A673 (cell line): ENCODE measurements at places on chromosomes 13 and 19.

- no peak for DNase-seq
These were observed 79.8 kb upstream of the NBEA start for GRCh38 chr13:34862311-34862710.

DNA sequence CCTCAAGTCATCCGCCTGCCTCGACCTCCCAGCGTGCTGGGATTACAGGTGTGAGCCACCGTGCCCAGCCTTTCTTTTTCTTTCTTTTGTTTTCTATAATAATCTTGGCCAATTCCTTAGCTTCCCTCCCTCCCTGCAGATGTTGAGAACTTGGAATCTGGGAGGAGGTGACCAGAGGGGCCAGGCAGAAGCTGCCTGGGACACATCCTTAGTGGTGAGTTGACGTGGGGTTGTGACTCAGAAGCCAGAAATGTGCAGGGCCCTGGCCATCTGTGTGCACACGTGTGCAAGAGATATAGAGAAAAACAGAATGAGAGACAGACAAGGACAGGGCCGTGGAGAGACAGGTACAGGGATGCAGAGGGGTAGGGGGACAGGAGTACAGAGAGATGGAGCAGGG is 154.3 kb downstream of the SIPA1L3 start:
- no peak for DNase-seq

GRCh38 chr13:74767050-74767449 is 632.8 kb upstream of the KLF12 start:
- DNase-seq: peak; percentile 5

DNA sequence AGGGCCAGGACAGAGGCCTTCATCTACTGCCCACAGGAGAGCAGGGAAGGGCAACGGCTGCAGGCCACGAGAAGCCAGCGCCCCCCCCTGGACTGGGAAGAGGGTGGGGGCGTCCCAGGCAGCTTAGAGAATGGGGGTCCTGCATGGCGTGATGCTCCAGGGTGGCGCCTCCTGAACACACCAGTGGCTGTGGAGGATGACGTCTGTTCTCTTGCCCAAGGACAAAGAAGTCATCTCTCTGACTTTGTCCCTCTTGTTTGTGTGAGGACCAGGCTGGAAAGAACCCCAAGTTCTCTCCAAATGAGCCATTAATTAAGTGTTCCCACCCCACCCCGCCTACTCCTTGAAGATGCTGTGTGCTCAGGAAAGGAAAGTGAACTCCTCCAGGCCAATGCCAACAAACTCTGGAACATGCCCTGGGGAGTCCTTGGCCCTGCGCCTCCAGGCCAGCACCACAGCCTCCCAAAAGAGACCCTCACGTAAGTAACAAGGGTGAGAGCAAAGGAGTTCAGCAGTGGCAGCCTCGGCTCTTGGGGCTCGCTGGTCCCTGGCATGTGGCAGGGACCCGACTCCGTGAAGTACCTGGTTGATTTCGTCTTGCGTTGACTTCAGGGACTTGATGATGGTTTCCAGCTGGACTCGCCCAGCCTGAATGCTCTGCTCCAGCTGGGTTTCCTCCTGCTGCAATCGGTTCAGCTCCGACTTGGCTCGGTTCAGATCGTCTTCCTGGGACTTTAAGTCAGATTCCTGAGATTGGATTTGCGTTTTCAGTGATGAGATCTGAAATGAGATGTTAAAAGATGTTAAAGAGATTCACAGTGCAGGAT is 68.4 kb downstream of the EPS15L1 start:
- no peak for DNase-seq

- DNase-seq: peak; percentile 48
These were observed 8.3 kb upstream of the SYCN start for GRCh38 chr19:39212375-39212742.

DNA sequence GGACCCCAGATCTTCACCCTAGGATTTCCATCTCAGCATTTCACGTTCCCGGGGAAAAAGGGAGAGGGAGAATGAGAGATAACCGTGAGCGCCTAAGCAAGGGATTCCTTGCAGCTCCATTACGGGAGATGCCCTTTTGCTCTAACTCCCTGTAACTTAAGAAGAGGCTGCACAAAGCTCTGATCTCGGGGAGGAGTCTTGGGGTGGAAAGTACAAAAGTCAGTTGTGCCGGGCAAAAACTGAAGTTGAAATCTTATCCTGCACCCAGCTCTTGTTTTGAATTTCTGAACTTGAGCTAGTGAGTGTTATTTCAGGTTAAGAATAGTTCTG is 256.4 kb upstream of the SOX21 start:
- no peak for DNase-seq
